SJSA1 (cell line): ENCODE measurements at places on chromosomes 7 and 10. TPM values are rescaled to one million over a fixed set of nuclear protein-coding genes. Genes with fewer than 3 reads are reported as not detected.

UCN3 gene
- not detected in 2 replicates for total RNA-seq

GDF10 gene
- total RNA-seq = not detected in 2 replicates

PNLIP gene
- total RNA-seq = not detected in 2 replicates

NKX2-3 gene
- total RNA-seq = 1.4 TPM in 1 of 2 replicates, not detected in the other

LBX1 gene
- total RNA-seq = not detected in 2 replicates

EPHB4 gene
- 39.8 and 49.0 TPM in 2 replicates for total RNA-seq

DPYSL4 gene
- 1.3 TPM in 1 of 2 replicates, not detected in the other for total RNA-seq

ERVW-1 gene
- not detected in 2 replicates for total RNA-seq

SMC3 gene
- total RNA-seq = 65.0 and 69.5 TPM in 2 replicates

TRIM50 gene
- not detected in 2 replicates for total RNA-seq

LRRC18 gene
- total RNA-seq = not detected in 2 replicates

TMEM225B gene
- total RNA-seq = 0.41 and 1.1 TPM in 2 replicates

HECW1 gene
- 19.1 TPM in 2 replicates for total RNA-seq

RASA4B gene
- total RNA-seq = 4.0 and 9.5 TPM in 2 replicates

DNA sequence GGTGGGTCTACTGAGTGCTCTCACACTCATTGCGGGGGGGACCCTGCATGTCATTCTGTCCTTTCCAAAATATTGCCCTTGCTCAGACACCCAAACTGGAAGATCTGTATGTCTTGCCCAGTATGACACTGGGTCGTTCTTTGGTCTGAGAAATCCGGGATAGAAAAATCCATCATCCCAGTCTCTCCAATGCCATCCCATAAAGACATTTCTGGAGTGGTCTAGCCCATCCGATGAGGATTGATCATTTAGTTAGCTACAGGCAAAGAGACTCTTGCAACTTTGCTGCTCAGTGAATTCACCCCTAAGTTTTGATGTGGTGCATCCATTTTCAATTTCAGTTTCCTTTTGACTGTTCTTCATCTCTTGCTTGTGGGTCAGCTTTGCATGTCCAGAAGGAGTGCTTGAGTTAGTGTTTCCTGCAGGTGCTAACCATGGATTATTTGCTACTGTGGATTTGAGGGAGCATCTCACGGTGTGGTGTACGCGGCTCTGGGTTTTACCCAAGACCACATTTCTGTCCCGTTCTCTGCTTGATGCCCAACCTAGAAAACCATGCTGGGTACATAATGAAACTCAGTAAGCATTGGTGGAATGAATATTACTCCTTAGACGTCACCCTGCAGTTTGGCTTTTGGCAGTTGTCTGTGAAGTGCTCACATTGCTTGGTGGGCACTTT lies 247.0 kb upstream of the MKI67 start:
- H3K36me3 ChIP-seq = no peaks in the 10 kb centered on the region
- no peak overlapping the region for H3K27ac ChIP-seq
- no peaks in the 10 kb centered on the region for H3K27me3 ChIP-seq

DNA sequence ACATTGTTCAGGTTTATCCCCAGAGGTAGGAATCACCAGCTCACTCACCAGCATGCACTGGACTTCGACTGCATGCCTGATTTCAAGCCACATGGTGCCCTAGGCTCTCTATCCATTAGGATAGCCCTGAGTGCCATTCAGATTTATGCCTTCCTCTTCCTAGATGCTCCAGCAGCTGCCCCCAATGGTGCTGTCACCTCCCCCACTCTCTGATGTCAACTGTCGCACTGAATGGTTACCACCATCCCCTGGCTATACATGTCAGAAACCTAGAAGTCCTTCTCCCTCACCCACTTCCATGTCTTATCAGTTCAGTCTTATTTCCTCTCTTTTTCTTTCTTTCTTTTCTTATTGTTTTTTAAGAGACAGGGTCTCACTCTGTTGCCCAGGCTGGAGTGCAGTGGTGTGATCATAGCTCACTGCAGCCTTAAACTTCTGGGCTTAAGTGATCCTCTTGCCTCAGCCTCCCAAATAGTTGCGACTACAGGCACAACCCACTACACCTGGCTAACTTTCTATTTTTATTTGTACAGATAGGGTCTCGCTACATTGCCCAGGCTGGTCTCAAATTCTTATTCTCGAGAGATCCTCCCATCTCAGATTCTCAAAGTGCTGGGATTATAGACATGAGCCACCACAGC lies 2.9 kb downstream of the SFXN4 start:
- no peak for DNase-seq
- H3K27me3 ChIP-seq = no peaks in the 10 kb centered on the region
- peaks cover 21% of the 10 kb centered on the region for H3K36me3 ChIP-seq

GRCh38 chr7:114109721-114110120 lies 190.9 kb upstream of the PPP1R3A start:
- H3K4me1 ChIP-seq = no peaks in the 10 kb centered on the region
- no peak overlapping the region for H3K4me3 ChIP-seq
- H3K27me3 ChIP-seq = peaks cover 6% of the 10 kb centered on the region; the same call in 1 of the 2 replicates
- H3K27ac ChIP-seq = no peak overlapping the region
- H3K36me3 ChIP-seq = no peaks in the 10 kb centered on the region

- no peaks in the 10 kb centered on the region for H3K27me3 ChIP-seq
- no peak for DNase-seq
- H3K27ac ChIP-seq = no peak overlapping the region
Measured at GRCh38 chr7:37320848-37321468, 127.7 kb downstream of the ELMO1 start.

GRCh38 chr7:22176791-22177412 lies 180.1 kb downstream of the RAPGEF5 start:
- no peaks in the 10 kb centered on the region for H3K4me1 ChIP-seq
- DNase-seq = no peak
- no peak overlapping the region for H3K4me3 ChIP-seq

GRCh38 chr7:18177129-18177814 lies 149.6 kb upstream of the PRPS1L1 start:
- no peak for DNase-seq
- no peak overlapping the region for H3K4me3 ChIP-seq
- H3K27ac ChIP-seq = peak overlapping the region; percentile 85
- H3K4me1 ChIP-seq = peaks cover 49% of the 10 kb centered on the region

DNA sequence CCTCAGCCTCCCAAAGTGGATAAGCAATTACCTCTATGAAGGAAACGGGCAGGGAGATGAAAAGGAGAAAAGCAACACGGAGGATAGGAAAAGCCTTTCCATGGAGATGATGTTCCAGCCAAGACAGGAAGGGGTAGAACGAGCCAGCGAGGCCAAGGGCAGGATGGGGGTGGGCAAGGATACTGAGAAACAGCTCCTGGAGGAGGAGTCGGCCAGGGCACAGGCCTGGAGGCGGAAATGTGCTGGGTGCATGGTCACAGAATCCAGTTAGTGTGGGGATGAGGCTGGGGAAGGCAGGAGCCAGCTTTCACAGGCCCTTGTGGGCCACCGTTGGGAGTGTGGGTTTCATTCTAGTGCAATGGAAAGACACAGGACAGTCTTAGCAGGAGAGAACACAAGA lies 162.6 kb downstream of the JAZF1 start:
- no peak overlapping the region for H3K4me3 ChIP-seq
- H3K36me3 ChIP-seq = no peaks in the 10 kb centered on the region
- H3K27me3 ChIP-seq = no peaks in the 10 kb centered on the region

DNA sequence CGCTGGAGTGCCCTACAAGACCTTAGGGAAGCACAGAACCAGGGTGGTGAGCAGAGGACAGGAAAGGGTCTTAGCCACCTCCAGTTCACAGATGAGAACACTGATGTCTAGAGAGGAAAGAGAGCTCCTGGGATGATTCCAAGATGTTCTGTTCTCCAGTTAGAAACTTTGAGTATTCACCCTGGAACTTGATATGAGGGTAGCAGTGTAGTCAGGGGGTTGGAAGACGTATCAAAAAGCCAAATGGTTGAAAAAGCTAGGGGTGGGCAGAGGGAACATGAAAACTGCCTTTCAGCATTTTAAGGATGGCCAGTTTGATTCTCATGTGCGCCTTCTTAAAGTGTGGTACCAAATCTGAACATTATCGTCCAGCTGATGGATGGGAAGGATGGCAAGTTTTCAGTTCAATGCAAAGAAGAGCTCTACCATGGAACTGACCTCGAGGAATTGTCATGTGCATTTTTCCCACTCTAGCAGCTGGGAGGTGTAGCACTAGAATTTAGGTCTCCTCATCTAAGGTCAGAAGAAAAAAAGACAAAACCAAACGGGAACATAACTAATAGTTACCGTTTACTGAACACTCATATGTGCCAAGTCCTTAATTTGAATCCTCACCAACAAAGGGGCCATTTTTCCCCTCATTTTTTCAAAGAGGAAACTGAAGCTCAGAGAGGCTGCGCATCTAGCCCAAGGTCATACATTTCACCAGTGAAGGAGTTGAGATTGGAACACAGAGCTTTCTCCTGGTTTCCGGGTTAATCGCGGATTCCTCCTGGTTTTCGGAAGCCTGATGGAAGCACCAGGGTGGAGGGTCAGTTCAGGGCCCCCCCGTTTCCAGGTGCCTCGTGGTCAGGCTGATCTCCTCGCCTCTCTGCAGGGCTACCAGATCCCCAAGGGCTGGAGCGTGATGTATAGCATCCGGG lies 6.0 kb upstream of the CYP26A1 start:
- H3K27me3 ChIP-seq = peaks cover 38% of the 10 kb centered on the region
- H3K27ac ChIP-seq = no peak overlapping the region
- DNase-seq = no peak
- peaks cover 35% of the 10 kb centered on the region for H3K4me1 ChIP-seq

DNA sequence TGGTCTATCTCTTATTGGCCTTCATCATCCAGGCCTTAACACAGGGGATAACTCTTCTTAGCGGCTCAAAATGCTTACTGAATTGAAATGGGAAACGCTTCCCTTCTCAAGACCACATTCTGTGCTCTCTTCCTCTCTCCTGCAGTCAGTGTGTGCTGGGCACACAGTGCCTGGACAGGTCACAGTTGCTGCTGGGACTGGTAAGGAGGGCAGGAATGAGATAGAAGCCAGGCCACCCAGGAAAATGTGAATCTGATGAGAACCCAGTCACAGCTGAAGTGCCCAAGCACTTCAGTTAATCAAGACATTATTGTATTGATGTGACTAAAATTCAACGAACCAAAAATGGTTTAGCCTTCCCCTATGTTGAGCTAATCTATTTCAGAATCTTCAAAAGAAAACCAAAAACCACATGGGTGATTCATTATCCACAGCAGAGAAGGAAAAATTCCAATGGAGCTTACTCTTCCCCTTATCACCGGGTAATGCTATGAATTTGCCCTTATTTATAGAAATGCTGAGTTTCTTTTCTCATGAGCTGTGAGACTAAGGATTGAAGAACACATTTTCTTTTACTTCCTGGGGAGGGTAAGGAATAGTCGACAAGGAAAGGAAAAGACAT lies 41.2 kb upstream of the PLPP4 start:
- H3K27me3 ChIP-seq = no peaks in the 10 kb centered on the region
- peaks cover 34% of the 10 kb centered on the region for H3K4me1 ChIP-seq
- peak overlapping the region; percentile 64 for H3K27ac ChIP-seq
- peak; percentile 88 for DNase-seq
- H3K36me3 ChIP-seq = no peaks in the 10 kb centered on the region
- no peak overlapping the region for H3K4me3 ChIP-seq

- no peak for DNase-seq
- no peaks in the 10 kb centered on the region for H3K36me3 ChIP-seq
Measured at GRCh38 chr10:121514141-121514865, 83.9 kb downstream of the FGFR2 start.

- no peaks in the 10 kb centered on the region for H3K36me3 ChIP-seq
- no peak for DNase-seq
- H3K4me3 ChIP-seq = no peak overlapping the region
- no peak overlapping the region for H3K27ac ChIP-seq
Measured at GRCh38 chr7:45937862-45938261, 16.8 kb upstream of the IGFBP3 start.

- DNase-seq = no peak
- H3K4me3 ChIP-seq = no peak overlapping the region
- H3K36me3 ChIP-seq = no peaks in the 10 kb centered on the region
- peaks cover 36% of the 10 kb centered on the region for H3K4me1 ChIP-seq
Measured at GRCh38 chr10:80444646-80445319, 9.3 kb upstream of the TSPAN14 start.

GRCh38 chr7:101875283-101875846 lies 57.9 kb downstream of the CUX1 start:
- H3K36me3 ChIP-seq = peaks cover 5% of the 10 kb centered on the region; the same call in 1 of the 2 replicates
- peaks cover 8% of the 10 kb centered on the region; the same call in 1 of the 2 replicates for H3K4me1 ChIP-seq
- no peak overlapping the region for H3K27ac ChIP-seq
- H3K4me3 ChIP-seq = no peak overlapping the region
- no peak for DNase-seq

GRCh38 chr10:96370584-96371157 lies 11.9 kb upstream of the OPALIN start:
- H3K27me3 ChIP-seq = no peaks in the 10 kb centered on the region; the same call in 1 of the 2 replicates
- peaks cover 4% of the 10 kb centered on the region for H3K4me1 ChIP-seq
- no peak overlapping the region for H3K27ac ChIP-seq

GRCh38 chr10:102522874-102523249 lies 19.1 kb downstream of the SUFU start:
- 0 out of 2 replicates have a peak, but pooled peaks cover 7% of the 10 kb centered on the region for H3K36me3 ChIP-seq
- H3K4me1 ChIP-seq = no peaks in the 10 kb centered on the region
- no peak for DNase-seq

GRCh38 chr10:52128056-52128683 lies 185.9 kb upstream of the DKK1 start:
- H3K4me1 ChIP-seq = no peaks in the 10 kb centered on the region
- no peak overlapping the region for H3K4me3 ChIP-seq
- H3K27ac ChIP-seq = no peak overlapping the region
- H3K36me3 ChIP-seq = no peaks in the 10 kb centered on the region
- no peak for DNase-seq

GRCh38 chr10:69800109-69800508 lies 1.6 kb upstream of the COL13A1 start:
- no peak overlapping the region for H3K27ac ChIP-seq
- peaks cover 8% of the 10 kb centered on the region; the same call in 1 of the 2 replicates for H3K36me3 ChIP-seq
- H3K27me3 ChIP-seq = no peaks in the 10 kb centered on the region

DNA sequence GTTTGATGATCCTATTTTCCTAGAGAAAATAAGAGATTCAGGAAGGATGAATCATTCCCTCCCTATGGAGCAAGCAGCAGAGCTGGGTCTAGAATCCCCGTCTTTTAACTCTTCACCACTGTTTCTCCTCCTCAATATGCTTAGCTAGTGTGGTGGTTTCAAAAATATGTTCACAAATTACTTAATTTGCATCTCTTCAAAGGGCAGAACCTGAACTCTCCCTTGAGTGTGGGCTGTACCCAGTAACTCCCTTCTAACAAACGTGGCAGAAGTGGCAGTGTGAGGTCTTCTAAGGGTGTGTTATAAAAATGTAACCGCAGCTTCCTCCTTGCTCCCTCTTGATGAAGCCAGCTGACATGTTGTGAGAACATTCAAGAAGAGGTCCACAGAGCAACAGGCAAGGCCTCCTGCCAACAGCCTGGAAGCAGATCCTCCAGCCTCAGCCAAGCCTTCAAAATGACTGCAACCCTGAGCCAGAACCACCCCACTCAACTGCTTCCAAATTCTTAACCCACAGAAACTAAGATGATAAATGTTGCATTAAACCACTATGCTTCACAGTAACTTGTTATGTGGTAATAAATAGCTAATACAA lies 36.6 kb downstream of the SRPK2 start:
- H3K27me3 ChIP-seq = no peaks in the 10 kb centered on the region
- peak; percentile 88 for DNase-seq
- peaks cover 32% of the 10 kb centered on the region for H3K4me1 ChIP-seq
- peak overlapping the region; percentile 56 for H3K27ac ChIP-seq

DNA sequence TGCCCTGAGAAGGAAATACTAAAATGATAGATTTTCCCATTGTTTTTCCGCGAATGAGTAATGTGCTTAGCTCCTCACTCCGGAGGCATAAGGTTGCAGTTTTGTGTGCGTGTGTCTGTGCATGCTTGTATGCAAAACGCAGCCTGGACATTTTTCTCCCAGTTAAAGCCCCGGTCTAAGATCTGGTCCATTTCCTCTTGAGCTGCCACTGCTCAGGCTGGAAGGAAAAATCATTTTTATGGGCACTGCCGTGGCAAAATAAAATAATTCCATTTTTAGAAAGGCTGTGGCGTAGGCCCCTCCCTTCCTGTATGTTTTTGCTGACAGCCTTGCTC lies 260.6 kb downstream of the WDR37 start:
- DNase-seq = no peak
- no peaks in the 10 kb centered on the region for H3K4me1 ChIP-seq
- no peak overlapping the region for H3K27ac ChIP-seq
- H3K27me3 ChIP-seq = peaks cover 4% of the 10 kb centered on the region; the same call in 1 of the 2 replicates
- no peak overlapping the region for H3K4me3 ChIP-seq
